Muscle of leg (tissue), 16 donors: ENCODE measurements at places on chromosomes 3 and 15. TPM values are rescaled to one million over a fixed set of nuclear protein-coding genes. Genes with fewer than 3 reads are reported as not detected.

The KLHL40 gene
- 114 TPM for polyA plus RNA-seq

The SCG5 gene
- polyA plus RNA-seq: 12.1 TPM

The RTP3 gene
- not detected for polyA plus RNA-seq

The FBXO40 gene
- 2.0 TPM for polyA plus RNA-seq

GRCh38 chr15:96344060-96344705 lies 13.7 kb downstream of the NR2F2 start:
- peak; percentile 11 for DNase-seq

- no peak for DNase-seq
Observed at GRCh38 chr3:117540597-117540996, 831.0 kb downstream of the TUSC7 start.

GRCh38 chr15:92584105-92584504 lies 71.5 kb downstream of the FAM174B start:
- peak; percentile 49 for DNase-seq

GRCh38 chr3:54206874-54207273 lies 84.5 kb downstream of the CACNA2D3 start:
- no peak for DNase-seq
